ENCODE measurements at places on chromosomes 1 and 21.

- H3K27me3 ChIP-seq, result no peaks in the 10 kb centered on the region
- no peak overlapping the region for H3K4me3 ChIP-seq
These were observed 73.6 kb downstream of the SKI start for GRCh38 chr1:2301607-2302291.

- no peak overlapping the region for H3K27ac ChIP-seq
- H3K4me1 ChIP-seq, result no peaks in the 10 kb centered on the region
- DNase-seq, result no peak
- H3K4me3 ChIP-seq, result no peak overlapping the region
These were observed 13.3 kb downstream of the FAAP20 start for GRCh38 chr1:2181271-2181670.

DNA sequence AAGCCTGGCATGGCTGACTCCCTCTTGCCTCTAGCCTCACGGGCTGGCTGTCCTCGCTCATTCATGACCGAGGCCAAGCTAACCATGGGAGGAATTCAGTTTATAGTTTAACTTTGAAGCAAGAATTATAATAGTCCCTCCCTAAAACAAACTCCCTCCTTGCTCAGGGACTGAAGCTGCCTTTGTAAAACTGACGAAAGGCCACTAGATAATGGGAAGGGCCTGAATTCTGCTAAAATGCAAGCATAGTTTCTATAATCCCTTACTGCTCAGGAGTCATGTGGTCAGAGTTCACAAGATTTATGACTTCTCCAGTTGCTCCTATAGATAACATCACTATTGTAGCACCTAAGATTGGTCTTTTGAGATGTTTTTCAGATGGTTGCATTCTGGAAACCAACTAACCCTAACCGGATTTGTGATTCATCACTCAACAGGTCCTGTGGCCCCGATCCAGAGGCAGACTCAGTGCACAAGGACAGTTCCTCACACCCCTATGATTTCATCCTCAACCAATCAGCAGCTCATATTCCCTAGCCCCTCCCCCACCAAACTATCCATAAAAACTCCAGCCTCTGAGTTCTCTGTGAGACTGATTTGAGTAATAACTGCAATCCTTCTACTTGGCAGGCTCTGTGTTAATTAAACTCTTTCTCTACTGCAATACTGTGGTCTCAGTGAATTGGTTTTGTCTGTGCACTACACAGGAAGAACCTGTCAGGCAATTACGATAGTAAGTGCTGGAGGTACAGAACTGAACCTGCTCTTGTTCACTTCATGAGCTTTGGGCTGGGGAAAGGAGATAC is 26.4 kb downstream of the HHIPL2 start:
- DNase-seq, result no peak
- H3K36me3 ChIP-seq, result no peaks in the 10 kb centered on the region
- H3K27ac ChIP-seq, result no peak overlapping the region

DNA sequence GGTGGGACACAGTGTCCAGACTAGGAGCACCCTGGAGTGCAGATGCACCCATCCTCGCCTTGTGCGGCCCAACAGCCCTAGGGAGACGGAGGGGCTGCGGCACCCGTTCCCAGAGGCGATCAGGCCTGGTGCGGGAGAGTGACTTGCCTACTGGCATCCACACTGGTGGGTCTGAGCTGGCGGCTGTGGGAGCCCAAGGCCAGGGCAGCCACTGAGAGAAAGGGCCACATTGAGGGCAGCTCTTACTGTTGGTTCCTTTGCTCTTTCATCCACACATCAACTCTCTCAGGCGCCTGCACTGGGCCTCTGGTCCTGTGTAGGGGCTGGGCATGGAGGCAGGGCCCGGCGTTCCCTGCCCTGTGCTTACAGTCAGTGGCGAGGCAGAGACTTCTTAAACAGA is 8.6 kb downstream of the PODN start:
- no peak overlapping the region for H3K27ac ChIP-seq
- no peaks in the 10 kb centered on the region for H3K4me1 ChIP-seq
- H3K4me3 ChIP-seq, result no peak overlapping the region
- no peaks in the 10 kb centered on the region for H3K36me3 ChIP-seq

GRCh38 chr1:69568421-69569174 is 876 bp downstream of the LRRC7 start:
- H3K27ac ChIP-seq, result no peak overlapping the region
- H3K4me1 ChIP-seq, result no peaks in the 10 kb centered on the region
- no peaks in the 10 kb centered on the region for H3K36me3 ChIP-seq
- H3K4me3 ChIP-seq, result peak overlapping the region; percentile 47

- H3K4me3 ChIP-seq, result no peak overlapping the region
- H3K27me3 ChIP-seq, result no peaks in the 10 kb centered on the region
- no peak for DNase-seq
These were observed 7.2 kb upstream of the FNBP1L start for GRCh38 chr1:93440706-93441105.

GRCh38 chr21:45103971-45104520 is 29.7 kb downstream of the ADARB1 start:
- no peak for DNase-seq
- H3K27ac ChIP-seq, result no peak overlapping the region
- H3K27me3 ChIP-seq, result no peaks in the 10 kb centered on the region
- H3K4me1 ChIP-seq, result peaks cover 13% of the 10 kb centered on the region
- H3K36me3 ChIP-seq, result no peaks in the 10 kb centered on the region
- no peak overlapping the region for H3K4me3 ChIP-seq

DNA sequence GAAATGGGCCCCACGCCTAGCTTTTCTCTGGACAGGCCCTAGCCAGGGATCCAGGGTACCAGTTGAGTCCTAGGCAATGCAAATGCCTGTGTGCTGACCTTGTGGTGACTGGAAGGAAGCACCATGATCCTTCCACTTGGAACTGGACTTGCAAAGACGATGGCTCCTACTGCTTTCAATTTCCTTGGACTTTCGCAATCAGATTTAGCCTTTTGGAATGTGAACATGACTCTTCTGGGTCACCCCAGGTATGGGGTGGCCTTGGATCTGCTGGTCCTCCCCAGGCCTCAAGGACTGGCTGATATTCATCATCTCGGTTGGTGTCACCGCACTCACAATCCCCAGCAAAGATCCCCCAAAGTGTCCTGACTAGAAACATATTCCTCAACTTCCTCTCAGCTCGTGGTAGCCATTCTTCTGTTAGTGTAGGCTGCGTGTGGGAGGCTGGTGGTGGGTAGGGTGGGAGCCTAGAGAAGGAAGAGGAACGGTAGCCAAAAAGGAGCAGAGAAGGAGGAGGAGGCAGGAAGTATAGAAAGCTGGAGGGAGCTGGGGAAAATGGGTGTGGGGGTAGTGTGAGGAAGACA is 130.5 kb downstream of the PPIAL4G start:
- H3K4me3 ChIP-seq, result no peak overlapping the region
- no peaks in the 10 kb centered on the region for H3K4me1 ChIP-seq
- no peaks in the 10 kb centered on the region for H3K36me3 ChIP-seq
- no peaks in the 10 kb centered on the region for H3K27me3 ChIP-seq

- peaks cover 4% of the 10 kb centered on the region for H3K4me1 ChIP-seq
- no peak overlapping the region for H3K4me3 ChIP-seq
- DNase-seq, result no peak
- H3K27me3 ChIP-seq, result no peaks in the 10 kb centered on the region
- no peaks in the 10 kb centered on the region for H3K36me3 ChIP-seq
- no peak overlapping the region for H3K27ac ChIP-seq
These were observed 14.6 kb downstream of the SIPA1L2 start for GRCh38 chr1:232615306-232615800.

DNA sequence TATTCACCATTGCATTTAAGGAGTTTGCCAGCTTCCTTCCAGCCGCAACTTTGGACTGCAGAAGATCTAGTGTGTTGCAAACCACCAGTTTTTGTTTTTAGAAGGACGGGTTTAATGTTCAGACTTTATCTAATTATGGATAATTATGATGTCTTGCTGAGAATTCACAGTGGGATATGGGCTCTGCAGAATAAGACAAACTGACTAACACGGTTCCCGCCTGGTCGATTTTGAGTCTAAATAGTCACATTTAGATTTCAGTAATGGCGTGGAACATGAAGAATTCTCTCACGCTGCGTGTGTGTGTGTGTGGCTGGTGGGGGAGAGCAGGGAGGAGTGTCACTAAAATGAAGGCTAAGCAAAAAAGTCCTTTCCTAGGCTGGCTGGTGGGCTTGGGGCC is 48.5 kb upstream of the DMRTB1 start:
- DNase-seq, result no peak
- H3K36me3 ChIP-seq, result no peaks in the 10 kb centered on the region
- no peaks in the 10 kb centered on the region for H3K27me3 ChIP-seq
- no peak overlapping the region for H3K27ac ChIP-seq
- no peak overlapping the region for H3K4me3 ChIP-seq
- no peaks in the 10 kb centered on the region for H3K4me1 ChIP-seq

- peak overlapping the region; percentile 76 for H3K27ac ChIP-seq
- DNase-seq, result peak; percentile 47
- H3K36me3 ChIP-seq, result no peaks in the 10 kb centered on the region
- H3K27me3 ChIP-seq, result no peaks in the 10 kb centered on the region
- peak overlapping the region; percentile 23 for H3K4me3 ChIP-seq
These were observed 826 bp downstream of the LAPTM5 start for GRCh38 chr1:30756545-30757351.

DNA sequence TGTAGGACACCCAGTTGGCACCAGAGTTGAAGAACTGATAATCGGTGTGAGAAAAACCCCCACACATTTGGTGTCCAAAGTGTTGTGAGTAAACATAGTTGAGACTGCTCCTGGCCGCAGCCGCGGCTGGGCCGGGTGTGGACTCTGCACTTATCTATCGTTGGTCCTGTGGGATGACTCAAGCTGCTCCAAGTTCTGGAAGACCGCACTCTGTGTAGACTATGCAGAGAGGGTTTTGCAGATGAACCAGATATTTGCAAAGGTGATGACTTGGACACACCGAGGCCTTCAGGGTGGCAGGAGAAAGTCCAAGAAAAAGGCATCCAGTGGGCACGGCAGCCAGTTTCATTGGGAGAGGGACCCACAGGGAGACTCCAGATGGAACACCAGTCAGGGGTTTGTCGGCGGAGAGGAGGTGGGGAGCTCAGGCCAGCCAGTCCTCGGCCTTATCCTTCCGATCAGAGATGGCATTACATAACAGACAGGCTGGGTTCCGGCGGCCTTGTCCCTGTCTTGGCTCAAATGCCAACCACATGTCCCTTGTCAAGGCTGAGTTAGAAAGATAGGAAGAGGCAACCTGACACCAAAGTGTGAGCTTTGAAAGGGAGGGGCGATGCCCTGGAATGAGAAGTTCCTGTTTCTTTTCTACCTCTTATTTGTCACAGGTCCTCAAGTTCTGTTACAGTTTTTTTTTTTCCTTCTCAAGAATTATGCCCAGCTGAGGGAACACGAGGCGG is 21.1 kb downstream of the C2CD2 start:
- H3K27me3 ChIP-seq, result no peaks in the 10 kb centered on the region
- no peak overlapping the region for H3K4me3 ChIP-seq
- H3K4me1 ChIP-seq, result no peaks in the 10 kb centered on the region
- no peaks in the 10 kb centered on the region for H3K36me3 ChIP-seq

DNA sequence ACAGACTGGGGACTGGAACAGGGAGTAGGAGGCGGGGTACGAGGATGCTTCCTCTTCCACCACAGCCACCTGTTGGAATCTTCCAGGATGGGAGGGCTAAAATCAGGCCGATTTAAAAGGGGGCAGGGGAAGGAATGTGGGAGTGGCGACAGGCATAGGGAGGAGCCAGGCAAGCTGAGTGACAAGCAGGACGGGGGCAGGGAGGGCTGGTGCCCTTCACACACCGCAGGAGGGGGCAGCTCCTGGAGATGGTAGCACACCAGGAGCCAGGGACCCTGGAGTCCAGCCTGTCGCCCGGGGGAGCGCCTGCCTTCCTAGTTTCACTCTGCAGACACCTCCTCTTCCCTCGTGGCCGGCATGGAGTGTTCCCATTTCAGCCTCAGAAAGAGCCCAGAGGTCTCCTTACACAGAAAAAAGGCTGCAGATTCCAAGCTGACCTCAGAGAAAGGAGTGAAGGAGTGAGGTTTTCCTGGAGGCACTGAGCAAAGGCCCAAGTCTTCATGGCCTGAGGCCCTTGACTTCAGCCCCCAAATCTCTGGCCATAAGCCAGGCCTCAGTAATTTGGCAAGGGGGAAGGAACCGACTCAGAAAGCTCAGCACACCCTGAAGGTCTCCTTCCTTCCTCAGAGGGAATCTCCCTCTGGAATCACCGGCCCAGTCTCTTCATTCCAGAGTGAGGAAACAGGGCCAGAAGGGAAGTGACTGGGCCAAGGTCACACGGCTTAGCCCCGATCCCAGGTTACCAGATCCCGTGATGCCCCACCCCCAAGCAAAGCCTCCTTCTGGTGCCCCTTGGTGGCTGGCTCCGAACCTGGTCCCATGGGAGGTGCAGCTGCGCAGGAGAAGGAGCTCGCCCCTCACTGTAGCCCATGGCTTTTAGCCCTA is 8.1 kb downstream of the BLACAT1 start:
- H3K4me3 ChIP-seq, result no peak overlapping the region
- no peak overlapping the region for H3K27ac ChIP-seq
- no peaks in the 10 kb centered on the region for H3K4me1 ChIP-seq
- H3K36me3 ChIP-seq, result no peaks in the 10 kb centered on the region

GRCh38 chr21:28687586-28687985 is 305.1 kb downstream of the LTN1 start:
- H3K36me3 ChIP-seq, result no peaks in the 10 kb centered on the region
- no peak overlapping the region for H3K27ac ChIP-seq
- H3K4me3 ChIP-seq, result no peak overlapping the region

Data from colonic mucosa (tissue), 4 donors.